ENCODE measurements at places on chromosomes 3 and 15. TPM values are rescaled to one million over a fixed set of nuclear protein-coding genes. Genes with fewer than 3 reads are reported as not detected.

Gene KNG1
- total RNA-seq: not detected

Gene ISL2
- total RNA-seq: not detected

Gene FBN1
- 26.4 TPM for total RNA-seq

Gene VGLL3
- 12.7 TPM for total RNA-seq

Gene PEX5L
- total RNA-seq: not detected

Gene MTFMT
- 15.3 TPM for total RNA-seq

Gene CKMT1A
- 36.1 TPM for total RNA-seq

Gene CHRNA7
- 1.3 TPM for total RNA-seq

Gene ANP32A
- total RNA-seq: 34.7 TPM

Gene ECE2
- total RNA-seq: not detected

Gene GADL1
- total RNA-seq: not detected

Gene KLF13
- total RNA-seq: 119 TPM

Gene ITIH1
- total RNA-seq: 0.39 TPM

Gene FGF12
- total RNA-seq: 0.05 TPM

Gene SLC6A20
- 0.38 TPM for total RNA-seq

Gene OCA2
- 15.8 TPM for total RNA-seq

DNA sequence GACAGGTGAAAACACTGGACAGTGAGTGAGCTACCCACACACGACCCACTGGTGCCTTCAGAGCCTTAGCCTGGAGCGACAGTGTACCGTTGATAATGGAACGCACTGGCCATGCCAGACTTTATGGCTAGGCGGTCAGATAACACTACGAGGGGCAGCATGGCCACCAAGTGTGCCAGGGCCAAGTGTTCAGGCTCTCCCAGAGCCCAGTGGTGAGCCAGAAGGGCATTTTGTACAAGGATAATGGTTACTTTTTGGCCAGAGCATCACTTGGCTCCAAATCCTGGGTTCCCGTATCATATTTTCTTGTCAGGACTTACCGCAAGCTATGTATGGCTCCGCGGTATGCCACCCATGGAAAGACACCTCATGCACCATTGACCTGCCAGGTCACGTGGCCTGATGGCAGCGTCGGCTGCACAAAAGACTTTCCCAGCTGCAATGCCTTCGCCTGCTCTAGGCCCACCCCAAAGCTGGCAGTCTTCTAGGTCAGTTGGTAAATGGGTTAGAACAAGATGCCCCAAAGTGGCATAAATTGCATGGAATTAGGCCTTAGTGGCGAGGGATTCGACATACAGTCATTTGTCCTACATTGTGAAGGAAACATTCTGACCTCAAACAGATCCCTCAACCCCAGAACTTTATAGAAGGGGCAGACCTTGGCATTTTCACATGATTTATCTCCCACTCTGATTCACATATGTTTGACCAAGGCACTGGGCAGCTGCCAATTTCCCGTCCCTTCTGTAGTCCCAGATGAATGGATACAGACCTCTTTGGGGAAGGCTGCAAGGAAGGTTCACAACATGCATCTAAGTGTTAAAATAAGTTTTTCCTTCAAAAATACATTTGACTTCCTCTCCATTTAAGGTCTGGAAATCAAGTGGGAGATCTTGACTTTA, 12.2 kb upstream of the SLC28A1 start:
- peak; percentile 50 for DNase-seq

GRCh38 chr3:67819447-67819846, 165.0 kb upstream of the SUCLG2 start:
- DNase-seq: no peak

- DNase-seq: no peak
Measured at GRCh38 chr3:4332111-4332510, 28.9 kb downstream of the SETMAR start.

DNA sequence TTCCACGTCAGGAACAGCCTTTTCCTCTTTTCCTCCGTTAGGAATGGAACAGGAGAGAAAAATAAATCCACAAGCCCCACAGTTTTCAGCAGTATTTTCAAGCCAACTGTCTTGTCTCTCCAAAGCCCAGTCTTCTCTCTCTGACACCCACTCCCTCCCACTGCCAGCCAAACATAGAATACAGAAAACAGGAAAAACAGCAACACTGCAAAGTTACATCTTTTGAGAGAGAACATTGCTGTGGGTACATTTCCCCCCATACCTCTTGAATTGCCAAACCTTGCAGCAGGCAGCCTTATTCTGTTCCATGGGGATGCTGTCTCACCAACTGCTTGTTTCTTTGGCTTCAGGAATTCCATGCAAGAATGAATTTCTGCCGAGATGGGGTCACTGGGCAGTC, 355.7 kb upstream of the UMPS start:
- DNase-seq: no peak

DNA sequence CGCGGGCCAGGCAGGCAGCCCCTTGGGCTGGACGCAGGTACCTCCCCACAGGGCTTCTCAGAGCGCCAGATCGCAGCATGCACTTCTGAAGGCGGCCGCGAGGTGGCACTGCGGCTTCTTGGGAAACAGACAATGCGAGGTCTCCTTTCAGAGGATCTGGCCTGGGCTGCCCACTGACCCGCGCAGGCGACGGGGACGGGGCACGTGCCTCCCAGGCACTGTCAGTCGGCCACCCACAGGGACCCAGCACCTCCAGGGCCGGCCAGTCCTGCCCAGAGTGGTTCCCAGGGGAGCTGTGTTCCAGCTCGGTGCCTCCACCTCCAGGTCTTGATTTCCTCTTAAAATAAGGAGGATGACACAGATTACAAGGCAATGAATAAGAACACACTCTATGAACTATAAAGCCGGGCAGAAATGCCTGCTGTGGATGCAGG, 24.4 kb upstream of the TXNRD3 start:
- DNase-seq: peak; percentile 73

GRCh38 chr15:48292458-48292857, 38.8 kb upstream of the DUT start:
- DNase-seq: no peak

DNA sequence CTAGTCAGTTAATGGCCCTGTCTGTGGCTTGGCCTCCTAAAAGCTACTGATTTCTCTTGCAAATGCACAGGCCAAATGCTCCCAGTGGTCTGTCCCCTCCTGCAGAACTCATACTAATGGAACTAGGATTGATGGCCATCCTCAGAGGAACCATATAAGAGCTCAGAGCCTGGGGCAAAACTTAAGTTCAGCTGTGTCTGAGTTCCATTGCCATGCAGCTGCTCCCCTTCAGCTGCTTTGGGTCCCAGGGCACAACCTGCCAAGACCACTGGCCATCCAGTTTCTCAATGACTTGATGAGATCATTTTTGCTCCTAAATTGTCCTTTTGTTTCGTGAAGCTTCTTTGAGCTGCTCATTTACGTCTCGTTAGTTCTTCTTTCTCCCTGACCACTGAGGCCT, 529.5 kb upstream of the TBL1XR1 start:
- no peak for DNase-seq

GRCh38 chr15:97037080-97037479, 706.6 kb downstream of the NR2F2 start:
- DNase-seq: no peak

DNA sequence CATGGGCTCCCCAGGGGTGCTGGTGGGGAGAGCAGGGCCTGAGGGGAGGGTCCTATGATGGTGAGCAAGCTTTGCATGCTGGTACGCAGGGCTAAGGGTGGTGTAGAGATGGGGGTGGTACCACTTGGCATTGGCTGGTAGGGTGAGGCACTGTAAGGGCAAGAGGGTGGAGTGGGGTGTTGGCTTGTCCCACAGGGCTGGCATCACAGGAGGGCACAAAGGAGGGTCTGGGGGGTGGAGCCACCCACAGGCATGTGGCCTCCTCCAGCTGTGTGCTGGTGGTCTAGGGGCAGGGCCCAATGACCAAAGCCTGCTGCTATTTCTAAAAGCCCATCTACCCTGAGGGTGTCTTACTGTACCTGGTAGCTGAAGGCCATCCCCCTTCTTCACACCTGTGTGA, 65.2 kb upstream of the SEC13 start:
- DNase-seq: no peak

- DNase-seq: no peak
Measured at GRCh38 chr3:70096376-70097066, 97.0 kb downstream of the SAMMSON start.

- no peak for DNase-seq
Measured at GRCh38 chr3:42101481-42101880, 10.3 kb downstream of the TRAK1 start.

DNA sequence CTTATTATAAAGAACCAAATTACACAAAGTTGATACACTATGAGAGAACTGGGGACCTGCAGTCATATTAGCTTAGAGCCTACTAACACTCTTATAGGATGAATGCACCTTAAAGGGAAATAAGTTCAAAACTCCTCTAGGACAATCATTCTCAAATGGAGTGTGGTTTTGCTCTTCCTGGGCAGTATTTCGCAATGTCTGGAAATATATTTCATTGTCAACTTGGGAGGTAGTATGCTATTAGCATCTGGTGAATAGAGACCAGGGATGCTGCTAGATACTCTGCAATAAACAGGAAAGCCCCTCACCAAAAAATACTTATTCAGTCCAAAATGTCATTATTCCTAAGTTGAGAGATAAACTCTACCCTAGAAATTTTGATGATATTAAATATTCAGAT, 451.4 kb upstream of the ARPP21 start:
- no peak for DNase-seq

GRCh38 chr15:36263666-36264065, 315.8 kb upstream of the CDIN1 start:
- DNase-seq: no peak

GRCh38 chr3:115784739-115785536, 161.6 kb downstream of the GAP43 start:
- no peak for DNase-seq

DNA sequence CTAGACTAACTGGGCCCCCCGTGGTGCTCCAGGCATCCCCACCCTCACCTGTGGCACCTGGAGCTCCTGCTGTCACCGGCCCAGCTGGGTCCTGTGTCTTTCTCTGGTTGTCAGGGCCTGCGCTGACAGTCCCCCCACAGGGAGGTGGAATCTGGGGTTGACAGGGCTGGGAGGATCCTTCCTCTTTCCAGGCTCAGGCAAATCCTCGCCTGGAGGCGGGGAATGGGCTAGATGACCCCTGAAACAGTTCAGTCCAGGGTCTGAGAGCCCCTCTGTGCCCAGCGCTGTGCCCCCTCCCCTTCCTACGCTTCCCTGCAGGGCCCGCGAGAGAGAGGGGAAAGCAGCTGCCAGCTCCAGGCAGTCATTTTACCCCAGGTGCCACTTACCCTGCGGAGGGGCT, 50.1 kb upstream of the MCF2L2 start:
- DNase-seq: peak; percentile 62

DNA sequence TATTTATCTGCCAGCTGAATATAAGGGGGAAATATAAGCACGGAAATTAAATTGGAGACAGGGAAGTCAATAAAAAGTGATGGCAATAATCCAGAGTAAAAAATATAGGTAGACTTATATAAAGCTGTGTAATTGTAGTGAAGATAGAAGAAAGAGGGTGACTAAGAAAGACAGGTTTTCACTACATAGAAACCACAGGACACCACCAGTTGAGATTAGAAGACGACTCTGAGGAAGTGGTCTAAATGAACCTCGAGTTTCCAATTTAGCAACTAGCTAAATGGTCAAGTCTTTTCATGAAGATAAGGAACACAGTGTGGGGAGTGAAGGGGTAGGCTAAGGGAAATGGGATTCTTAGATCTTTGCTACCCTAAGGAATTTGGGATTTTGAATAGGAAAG, 188.8 kb upstream of the ARL6 start:
- no peak for DNase-seq

DNA sequence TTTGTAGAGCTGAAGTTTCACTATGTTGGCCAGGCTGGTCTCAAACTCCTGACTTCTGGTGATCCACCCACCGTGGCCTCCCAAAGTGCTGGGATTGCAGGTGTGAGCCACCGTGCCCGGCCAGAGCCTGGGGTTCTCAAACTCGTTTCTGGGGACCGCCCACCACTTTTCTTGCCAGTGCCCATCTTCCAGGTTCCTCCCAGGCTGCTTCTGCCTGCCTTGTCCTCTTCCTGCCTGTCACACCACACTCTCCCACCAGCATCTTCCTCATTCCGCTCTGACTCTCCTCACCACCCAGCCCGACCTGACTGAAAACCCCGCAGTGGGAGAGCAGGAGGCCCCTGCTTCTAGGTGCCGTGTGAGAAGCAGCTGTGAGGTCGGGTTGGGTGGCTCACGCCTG, 3.1 kb upstream of the DYNLT2B start:
- DNase-seq: no peak

- DNase-seq: no peak
Measured at GRCh38 chr3:35320646-35321407, 318.5 kb upstream of the ARPP21 start.

DNA sequence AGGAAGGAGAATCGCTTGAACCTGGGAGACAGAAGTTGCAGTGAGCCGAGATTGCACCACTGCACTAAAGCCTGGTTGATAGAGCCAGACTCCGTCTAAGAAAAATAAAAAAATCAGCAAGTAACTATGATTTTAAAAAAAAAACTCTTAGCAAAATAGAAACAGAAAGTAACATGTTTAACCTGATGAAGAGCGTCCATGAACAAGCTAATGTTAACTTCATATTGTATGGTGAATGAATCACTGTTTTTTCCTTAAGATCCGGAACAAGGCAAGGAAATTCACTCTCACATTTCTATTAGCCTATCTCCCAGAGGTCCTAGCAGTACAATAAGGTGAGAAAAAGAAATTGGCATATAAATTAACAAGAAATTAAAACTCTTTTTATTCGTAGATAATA, 69.0 kb downstream of the RFX7 start:
- DNase-seq: no peak

DNA sequence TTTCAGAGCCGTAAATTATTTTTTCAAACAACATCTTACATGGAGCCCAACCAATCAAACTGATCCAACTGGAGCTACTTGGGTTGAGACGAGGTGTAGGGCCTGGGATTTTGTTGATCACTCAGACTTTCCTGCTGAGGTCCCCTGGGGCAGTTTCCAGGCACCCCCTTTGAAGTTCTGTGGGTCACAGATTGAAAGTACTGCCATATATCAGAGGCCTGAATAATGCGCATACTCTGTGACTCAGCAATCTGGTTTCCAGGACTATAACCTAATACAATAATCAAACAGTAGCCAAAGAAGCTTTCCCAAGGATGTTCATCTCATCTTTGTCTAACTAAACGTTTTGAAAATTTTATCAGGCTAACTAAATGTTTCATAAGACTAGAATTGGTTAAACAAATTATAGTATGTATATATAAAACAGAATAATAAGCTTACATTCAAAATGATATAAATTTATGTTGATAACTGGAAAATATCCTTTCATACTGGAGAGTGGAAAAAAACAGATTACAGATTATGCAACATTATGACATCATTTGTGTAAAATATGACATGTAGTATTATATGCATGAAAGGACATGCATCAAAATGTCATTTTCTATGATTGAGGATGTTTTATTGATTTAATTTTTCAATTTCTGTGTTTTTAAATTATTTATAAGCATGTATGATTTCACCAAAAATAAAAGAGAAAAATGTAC, 617.1 kb downstream of the NTRK3 start:
- DNase-seq: no peak

- DNase-seq: no peak
Measured at GRCh38 chr3:175433026-175433674, 574.0 kb downstream of the NAALADL2 start.

DNA sequence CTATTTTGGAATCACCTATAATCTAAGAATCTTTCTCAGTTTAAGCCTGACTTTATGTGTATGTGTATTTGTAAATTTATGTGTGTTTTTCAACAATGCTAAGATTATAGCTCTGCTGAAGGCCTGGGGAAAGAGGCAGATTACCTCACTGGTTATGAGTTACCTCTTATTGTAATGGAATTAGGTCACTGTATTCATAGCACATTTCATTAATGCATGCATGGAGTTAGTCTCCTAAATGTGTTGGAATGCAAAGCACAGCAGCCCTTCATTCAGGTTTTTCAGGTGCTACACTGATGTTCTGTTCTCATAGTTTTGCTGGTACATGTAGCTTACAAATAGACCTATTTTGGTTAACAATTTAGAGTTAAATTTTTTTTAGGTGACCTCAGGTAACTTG, 9.5 kb downstream of the GPR87 start:
- no peak for DNase-seq

Data from lower leg skin (tissue), 4 donors.